Left renal cortex interstitium (tissue), 4 donors: ENCODE measurements at places on chromosomes 2 and 18. TPM values are rescaled to one million over a fixed set of nuclear protein-coding genes. Genes with fewer than 3 reads are reported as not detected.

The TUBA4A gene
- polyA plus RNA-seq, result 34.4 TPM

The HNRNPA3 gene
- 695 TPM for polyA plus RNA-seq

The REG3A gene
- not detected for polyA plus RNA-seq

The TRIM43B gene
- 0.27 TPM for polyA plus RNA-seq

The TFCP2L1 gene
- polyA plus RNA-seq, result 57.8 TPM

The NT5DC4 gene
- polyA plus RNA-seq, result 0.13 TPM
